Activated CD4-positive, alpha-beta memory T cell treated with anti-CD3 and anti-CD28 coated beads for 36 hours (primary cell): ENCODE measurements at places on chromosomes 5 and 9. TPM values are rescaled to one million over a fixed set of nuclear protein-coding genes. Genes with fewer than 3 reads are reported as not detected.

DNA sequence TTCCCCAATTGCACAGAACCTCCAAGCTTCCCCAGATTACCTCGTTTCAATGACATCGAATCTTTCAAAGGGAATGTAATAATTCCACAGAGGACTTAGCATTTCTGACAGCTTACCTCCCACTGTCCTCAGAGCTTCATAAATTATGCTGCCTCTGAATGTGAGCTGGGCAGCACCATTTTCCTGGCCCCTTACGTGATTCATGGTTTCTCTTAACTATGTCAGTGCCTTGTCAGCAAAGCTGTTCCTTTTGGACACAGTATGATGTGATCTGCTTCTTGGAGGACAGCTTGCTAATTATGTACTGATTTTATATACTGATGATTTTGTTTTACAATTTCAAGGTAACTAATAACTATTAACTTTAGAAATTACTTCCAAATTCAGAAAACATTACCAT is 27.7 kb upstream of the SSBP2 start:
- DNase-seq = peak; percentile 16
- no peaks in the 10 kb centered on the region for H3K27me3 ChIP-seq
- peaks cover 19% of the 10 kb centered on the region for H3K4me1 ChIP-seq
- H3K36me3 ChIP-seq = peaks cover 1% of the 10 kb centered on the region
- H3K27ac ChIP-seq = peak overlapping the region; percentile 72
- peak overlapping the region; percentile 70 for H3K4me3 ChIP-seq

Gene FREM1
- total RNA-seq = not detected

DNA sequence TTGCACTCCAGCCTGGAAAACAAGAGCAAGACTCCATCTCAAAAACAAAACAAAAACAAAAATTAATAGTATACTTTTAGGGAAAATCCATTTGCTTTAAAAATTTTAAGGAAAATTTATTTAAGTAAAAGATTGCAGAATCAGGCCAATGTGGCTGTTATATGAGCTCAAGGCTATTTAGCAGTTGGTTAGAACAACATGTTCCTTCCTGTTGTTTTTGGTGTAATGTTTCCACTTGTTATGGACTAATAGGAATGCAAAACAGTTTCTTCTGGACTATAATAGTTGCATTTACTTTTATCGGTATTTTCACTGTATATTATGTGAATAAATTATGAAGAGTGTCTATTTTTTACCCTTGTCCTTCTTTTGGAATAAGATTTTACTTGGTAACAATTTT is 3.0 kb upstream of the CDC42SE2 start:
- no peak overlapping the region for H3K4me3 ChIP-seq
- H3K27ac ChIP-seq = no peak overlapping the region
- H3K27me3 ChIP-seq = no peaks in the 10 kb centered on the region
- DNase-seq = no peak
- peaks cover 40% of the 10 kb centered on the region for H3K36me3 ChIP-seq

GRCh38 chr9:91628892-91629291 is 205.3 kb upstream of the NFIL3 start:
- H3K27ac ChIP-seq = no peak overlapping the region
- H3K27me3 ChIP-seq = peaks cover 25% of the 10 kb centered on the region
- no peak for DNase-seq
- H3K4me1 ChIP-seq = no peaks in the 10 kb centered on the region
- no peaks in the 10 kb centered on the region for H3K36me3 ChIP-seq
- H3K4me3 ChIP-seq = no peak overlapping the region

Gene ZFR
- total RNA-seq = 58.1 TPM

GRCh38 chr5:98214240-98215051 is 559.0 kb upstream of the RGMB start:
- H3K4me3 ChIP-seq = no peak overlapping the region
- no peaks in the 10 kb centered on the region for H3K36me3 ChIP-seq
- H3K27me3 ChIP-seq = no peaks in the 10 kb centered on the region

Gene PCDHB15
- not detected for total RNA-seq

DNA sequence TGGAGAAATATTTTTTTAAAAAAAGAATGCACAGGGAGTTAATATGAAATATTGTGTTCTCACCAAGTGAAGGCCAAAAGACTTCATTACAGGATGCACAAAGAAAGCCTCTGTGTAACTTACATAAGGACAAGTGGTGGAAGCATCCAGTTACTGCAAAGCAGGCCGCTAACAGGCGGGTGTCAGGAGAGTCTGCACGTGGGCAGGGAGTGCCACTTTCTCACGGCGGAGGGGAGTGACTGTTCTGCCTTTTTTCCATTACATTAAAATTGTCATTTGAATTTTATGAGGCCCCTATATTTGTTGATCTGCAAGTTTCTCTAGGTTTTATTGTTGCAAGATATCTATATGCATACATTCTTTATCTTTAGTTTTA is 28.1 kb upstream of the SPATA31E1 start:
- H3K4me3 ChIP-seq = no peak overlapping the region
- no peaks in the 10 kb centered on the region for H3K4me1 ChIP-seq
- H3K27ac ChIP-seq = no peak overlapping the region
- no peak for DNase-seq

DNA sequence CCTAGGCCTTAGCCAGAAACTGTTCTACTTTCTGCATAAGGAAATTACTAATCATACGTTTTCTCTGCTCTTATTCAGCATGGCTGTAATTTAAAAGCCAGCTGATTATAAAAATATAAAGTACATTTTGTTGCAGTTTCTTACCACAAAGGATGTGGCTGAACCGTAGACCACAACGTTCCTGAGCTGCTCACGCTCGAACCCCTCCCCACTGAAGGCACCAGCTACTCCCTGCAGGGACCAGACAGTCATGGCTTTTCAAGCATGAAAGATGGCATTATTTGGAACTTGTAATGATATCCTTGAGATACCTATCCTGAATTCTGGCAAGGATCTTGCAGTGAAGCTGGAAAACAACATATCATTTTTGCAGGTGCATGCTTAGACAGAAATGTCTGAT is 91.8 kb upstream of the DMRT1 start:
- peaks cover 39% of the 10 kb centered on the region for H3K4me1 ChIP-seq
- no peaks in the 10 kb centered on the region for H3K27me3 ChIP-seq
- no peak overlapping the region for H3K4me3 ChIP-seq
- peaks cover 1% of the 10 kb centered on the region for H3K36me3 ChIP-seq

Gene PTGDS
- not detected for total RNA-seq

- no peaks in the 10 kb centered on the region for H3K4me1 ChIP-seq
- H3K36me3 ChIP-seq = no peaks in the 10 kb centered on the region
- no peak overlapping the region for H3K27ac ChIP-seq
- DNase-seq = no peak
- no peaks in the 10 kb centered on the region for H3K27me3 ChIP-seq
- H3K4me3 ChIP-seq = no peak overlapping the region
Measured at GRCh38 chr9:1267141-1267570, 217.0 kb downstream of the DMRT2 start.

Gene FRMD3
- 0.62 TPM for total RNA-seq

DNA sequence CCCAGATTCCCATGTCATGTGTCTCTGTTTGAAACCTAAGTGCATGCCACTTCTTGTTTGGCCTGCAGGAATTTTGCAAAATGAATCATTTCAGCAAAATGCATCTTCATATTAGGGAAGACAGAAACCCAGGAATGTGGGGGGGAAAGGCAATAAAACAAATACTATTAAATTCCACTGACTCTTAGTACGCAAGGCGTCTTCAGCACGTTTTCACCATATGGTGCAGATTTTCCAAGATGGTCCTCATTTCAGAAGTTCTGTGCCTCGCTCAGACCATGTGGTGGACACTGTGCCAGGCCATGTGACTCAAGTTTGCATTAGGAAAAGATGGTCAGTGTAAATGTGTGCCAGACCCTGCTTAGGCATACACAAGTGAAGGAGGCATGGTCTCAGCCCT is 184.0 kb downstream of the ACTL7B start:
- H3K4me1 ChIP-seq = no peaks in the 10 kb centered on the region
- H3K27ac ChIP-seq = no peak overlapping the region
- DNase-seq = no peak
- no peak overlapping the region for H3K4me3 ChIP-seq

DNA sequence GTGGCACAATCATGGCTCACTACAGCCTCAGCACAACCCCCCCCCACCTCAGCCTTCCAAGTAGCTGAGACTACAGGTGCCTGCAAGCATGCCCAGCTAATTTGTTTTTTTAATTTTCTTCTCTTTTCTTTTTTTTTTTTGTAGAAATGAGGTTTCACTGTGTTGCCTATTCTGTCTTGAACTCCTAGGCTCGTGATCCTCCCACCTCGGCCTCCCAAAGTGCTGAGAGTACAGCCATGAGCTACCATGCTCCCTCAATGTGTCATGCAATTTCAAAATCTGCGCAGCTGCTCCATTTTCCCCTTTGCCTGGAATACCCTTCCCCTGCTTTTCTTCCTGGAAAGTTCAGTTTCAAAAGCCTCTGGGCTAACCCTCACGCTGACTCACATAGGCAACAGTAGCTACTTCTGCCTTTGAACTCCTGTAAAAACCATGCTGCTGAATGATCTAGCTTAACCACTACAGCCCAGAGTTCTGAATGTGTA is 71.0 kb upstream of the IL7R start:
- H3K4me3 ChIP-seq = peak overlapping the region; percentile 17
- H3K36me3 ChIP-seq = peaks cover 9% of the 10 kb centered on the region
- no peaks in the 10 kb centered on the region for H3K27me3 ChIP-seq
- H3K27ac ChIP-seq = peak overlapping the region; percentile 89

Gene IFNA6
- not detected for total RNA-seq

Gene PTGS1
- total RNA-seq = not detected

Gene RNF38
- 24.9 TPM for total RNA-seq

GRCh38 chr5:1494780-1495524 is 28.8 kb downstream of the LPCAT1 start:
- peaks cover 39% of the 10 kb centered on the region for H3K4me1 ChIP-seq
- no peak overlapping the region for H3K4me3 ChIP-seq
- DNase-seq = peak; percentile 20
- peaks cover 42% of the 10 kb centered on the region for H3K36me3 ChIP-seq
- no peak overlapping the region for H3K27ac ChIP-seq

Gene PRDM9
- total RNA-seq = not detected

- H3K36me3 ChIP-seq = no peaks in the 10 kb centered on the region
- no peak overlapping the region for H3K4me3 ChIP-seq
- no peaks in the 10 kb centered on the region for H3K4me1 ChIP-seq
- DNase-seq = no peak
- no peaks in the 10 kb centered on the region for H3K27me3 ChIP-seq
Measured at GRCh38 chr9:112104901-112105300, 70.2 kb downstream of the SUSD1 start.

Gene ZNF608
- total RNA-seq = not detected

Gene RAB14
- total RNA-seq = 58.5 TPM

DNA sequence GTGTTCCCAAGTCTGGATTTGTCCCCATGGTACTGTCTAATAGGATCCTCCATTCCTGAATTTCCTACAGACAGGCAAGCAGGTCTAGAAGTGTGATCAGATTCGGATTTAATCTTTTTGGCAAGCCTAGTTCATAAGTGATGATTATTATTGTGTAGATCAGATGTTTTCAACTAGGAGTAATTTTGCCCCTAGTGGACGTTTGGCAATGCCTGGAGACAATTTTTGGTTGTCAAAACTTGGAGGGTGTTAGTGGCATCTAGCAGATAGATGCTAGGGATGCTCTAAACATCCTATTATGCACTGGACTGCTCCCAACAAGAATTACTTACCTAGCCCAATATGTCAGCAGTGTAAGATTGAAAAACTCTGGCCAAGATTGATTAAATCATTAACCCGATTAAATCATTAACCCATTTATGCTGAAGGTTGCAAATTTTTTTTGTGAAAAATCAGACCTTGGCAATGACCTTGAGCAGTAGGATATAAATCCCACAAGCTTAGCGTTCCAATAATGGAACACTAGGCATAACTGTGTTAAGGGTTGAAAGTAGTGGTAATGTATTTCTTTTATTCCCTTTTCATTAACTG is 28.2 kb downstream of the TCERG1 start:
- no peak overlapping the region for H3K27ac ChIP-seq
- H3K4me1 ChIP-seq = peaks cover 3% of the 10 kb centered on the region
- no peak overlapping the region for H3K4me3 ChIP-seq
- no peak for DNase-seq
- H3K27me3 ChIP-seq = no peaks in the 10 kb centered on the region
- peaks cover 51% of the 10 kb centered on the region for H3K36me3 ChIP-seq

DNA sequence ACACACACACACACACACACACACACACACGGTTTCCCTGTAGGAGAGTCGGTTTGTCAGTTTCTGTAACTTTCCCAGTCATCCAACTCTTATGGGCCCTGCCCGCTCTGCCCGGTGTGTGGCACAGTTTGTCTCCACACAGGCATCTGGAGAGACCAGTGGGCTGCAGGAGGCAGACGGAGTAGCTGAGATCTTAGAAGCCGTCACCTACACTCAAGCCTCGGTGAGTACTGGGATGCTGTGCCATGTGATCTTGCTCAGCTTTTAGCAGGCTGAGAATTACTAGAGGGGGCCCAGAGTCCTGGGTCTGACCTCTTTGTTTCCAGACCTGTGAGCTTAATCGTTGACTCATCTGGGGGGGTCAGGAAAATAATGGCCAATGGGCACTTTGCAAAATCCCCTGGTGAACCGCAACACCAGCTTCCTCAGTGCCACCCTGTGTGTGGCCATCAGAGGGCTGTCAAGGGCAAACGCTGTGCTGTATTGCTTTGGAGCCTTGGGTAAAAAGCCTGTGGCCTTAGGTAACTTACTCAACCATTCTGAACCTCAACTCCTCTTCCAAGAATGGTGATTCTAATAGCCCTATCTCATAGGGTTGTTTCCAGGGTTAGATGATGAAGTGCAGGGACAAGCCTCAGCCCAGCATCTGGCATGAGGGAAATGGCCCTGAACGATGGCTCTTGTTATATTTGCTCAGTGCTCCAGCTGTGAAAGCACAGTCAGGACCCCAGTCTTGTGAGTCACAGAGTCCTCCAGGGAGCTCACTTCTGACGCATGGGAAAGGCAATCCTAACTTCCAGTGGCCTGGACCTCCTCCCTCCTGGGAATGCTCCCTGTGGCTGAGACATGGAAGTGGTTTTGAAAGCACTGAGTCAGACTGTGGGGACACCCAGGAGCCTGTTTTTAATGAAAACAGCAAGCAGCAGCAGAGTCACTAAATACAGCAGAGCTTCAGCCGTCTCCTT is 45.6 kb downstream of the COL15A1 start:
- peaks cover 1% of the 10 kb centered on the region for H3K27me3 ChIP-seq
- no peak overlapping the region for H3K27ac ChIP-seq
- peaks cover 13% of the 10 kb centered on the region for H3K4me1 ChIP-seq
- peak; percentile 8 for DNase-seq

- no peak overlapping the region for H3K27ac ChIP-seq
- DNase-seq = no peak
- H3K4me3 ChIP-seq = no peak overlapping the region
- no peaks in the 10 kb centered on the region for H3K36me3 ChIP-seq
Measured at GRCh38 chr5:10310066-10310779, 2.5 kb upstream of the CMBL start.
